ENCODE measurements at places on chromosomes 2 and 18.

DNA sequence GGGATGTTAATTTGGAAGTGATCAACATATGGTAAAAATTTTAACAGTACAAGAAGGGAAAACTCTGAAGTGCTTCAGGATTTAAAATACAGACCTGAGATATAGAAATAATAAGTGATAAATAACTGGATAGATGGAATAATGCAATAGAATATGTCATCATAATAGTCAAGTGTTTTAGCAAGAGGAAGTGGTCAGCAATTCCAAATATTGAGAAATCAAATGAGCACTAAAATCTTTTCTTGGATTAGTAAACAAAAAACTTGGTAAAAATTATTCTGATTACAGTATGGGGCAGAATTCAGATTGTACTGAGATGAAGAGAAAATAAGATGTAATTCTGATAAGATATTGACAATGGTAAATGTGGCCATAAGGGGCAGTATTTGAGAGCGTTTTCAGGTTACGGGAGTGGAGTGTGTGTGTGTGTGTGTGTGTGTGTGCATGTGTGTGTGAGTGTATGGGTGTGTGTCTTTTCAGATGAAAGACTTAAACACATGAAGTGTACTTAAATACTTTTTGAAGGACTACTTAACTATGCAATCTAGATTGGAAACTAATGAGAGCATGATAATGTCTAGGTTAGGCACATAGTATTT, 217.9 kb upstream of the ITGA4 start:
- no peak for DNase-seq

DNA sequence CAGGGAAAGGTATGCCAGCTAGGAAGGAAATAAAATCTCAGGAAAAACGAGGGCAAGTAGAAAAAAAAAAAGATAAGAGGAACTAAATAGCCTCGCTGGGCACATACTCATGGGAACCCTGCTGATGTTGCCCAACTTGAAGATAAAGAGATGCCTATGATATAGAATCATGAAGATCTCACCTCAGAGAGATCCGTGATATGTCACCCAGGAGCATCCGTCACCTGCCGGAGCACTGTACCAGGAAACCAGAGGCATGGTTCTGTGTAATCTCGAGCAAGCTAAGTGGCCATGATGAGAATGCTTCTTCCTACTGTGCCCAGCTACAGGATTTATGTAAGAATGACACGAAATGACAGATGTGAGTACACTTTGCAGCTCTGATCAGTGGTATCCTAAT, 40.0 kb downstream of the CYP1B1 start:
- no peak for DNase-seq

DNA sequence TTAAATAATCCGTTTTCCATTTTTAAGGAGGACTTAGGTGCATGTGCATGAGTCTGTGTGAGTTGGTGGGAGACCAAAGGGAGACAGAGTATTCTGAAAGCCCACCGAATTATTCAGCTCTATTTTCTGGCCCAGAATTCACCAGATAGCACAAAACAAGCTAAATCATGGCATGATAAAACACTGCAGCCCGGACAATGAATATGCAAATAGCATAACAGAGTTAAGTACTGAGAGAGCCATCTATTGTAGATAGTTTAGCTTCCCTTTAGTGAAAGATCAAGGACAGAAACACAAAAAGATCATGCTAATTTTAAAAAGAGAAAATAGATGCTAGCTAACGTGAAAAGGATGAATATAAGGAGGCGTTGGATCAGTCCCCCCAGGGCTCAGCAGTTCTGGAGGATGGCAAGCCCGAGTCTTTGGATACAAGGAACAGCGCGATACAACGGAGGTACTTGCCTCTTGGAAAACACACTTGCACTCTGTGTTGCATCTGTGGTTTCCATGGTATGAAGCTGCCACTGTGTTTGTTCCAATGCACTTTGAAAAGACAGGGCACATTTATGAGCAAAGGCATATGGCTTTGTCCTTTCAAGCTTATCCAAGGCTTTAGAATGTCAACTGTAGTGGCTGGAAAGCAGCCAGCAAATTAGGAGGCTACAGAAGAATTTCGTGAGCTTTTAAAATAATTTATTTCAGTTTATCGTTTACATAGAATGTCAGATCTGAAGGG, 119.9 kb downstream of the LYPD1 start:
- DNase-seq: no peak

- DNase-seq: peak; percentile 95
Observed at GRCh38 chr2:132438691-132439090, 22.1 kb downstream of the GPR39 start.

GRCh38 chr18:54117853-54118773, 106.4 kb downstream of the MBD2 start:
- no peak for DNase-seq

GRCh38 chr18:76437011-76437410, 58.0 kb downstream of the ZNF516 start:
- DNase-seq: no peak

GRCh38 chr2:112774536-112775285, 9.6 kb downstream of the IL1A start:
- no peak for DNase-seq

- DNase-seq: no peak
Observed at GRCh38 chr2:66237803-66238379, 197.0 kb upstream of the MEIS1 start.

GRCh38 chr18:3481696-3482210, 31.8 kb downstream of the TGIF1 start:
- DNase-seq: no peak

GRCh38 chr2:240730501-240731177, 39.0 kb downstream of the AQP12A start:
- no peak for DNase-seq

DNA sequence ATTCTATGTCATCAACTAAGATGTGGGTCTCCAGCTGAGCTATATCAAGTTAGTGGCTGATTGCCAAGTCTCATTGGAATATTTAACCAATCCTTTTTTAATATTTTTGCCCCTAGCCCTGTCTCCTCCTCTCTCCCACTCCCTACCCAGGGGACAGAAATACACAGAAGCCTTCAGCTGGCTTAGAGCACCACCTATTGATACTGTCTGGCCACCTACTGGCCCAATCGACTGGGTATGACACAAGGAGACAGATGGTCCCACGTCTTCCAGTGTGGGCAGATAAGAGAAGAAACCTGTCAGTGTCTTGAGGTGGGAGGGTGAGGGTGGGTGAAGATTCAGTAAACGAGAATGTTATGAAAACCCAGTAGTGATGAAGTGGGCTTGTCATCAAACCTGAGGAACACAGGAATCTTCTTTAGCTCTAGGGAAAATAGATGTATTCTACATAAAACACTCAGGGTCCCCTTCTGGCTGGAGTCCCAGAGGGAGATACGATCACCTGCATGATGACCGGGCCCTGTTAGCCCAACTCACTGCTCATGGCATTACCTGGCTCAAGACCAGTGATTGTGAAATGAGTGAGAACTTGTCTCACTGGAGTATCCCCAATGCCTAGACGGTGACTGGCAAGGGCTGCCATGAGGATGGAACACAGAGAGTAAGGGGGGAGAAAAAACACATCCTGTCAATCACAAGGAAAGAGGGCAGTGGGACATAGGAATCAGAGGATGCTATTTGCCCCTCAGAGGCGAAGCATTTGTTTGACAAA, 26.7 kb downstream of the POLR1A start:
- no peak for DNase-seq

DNA sequence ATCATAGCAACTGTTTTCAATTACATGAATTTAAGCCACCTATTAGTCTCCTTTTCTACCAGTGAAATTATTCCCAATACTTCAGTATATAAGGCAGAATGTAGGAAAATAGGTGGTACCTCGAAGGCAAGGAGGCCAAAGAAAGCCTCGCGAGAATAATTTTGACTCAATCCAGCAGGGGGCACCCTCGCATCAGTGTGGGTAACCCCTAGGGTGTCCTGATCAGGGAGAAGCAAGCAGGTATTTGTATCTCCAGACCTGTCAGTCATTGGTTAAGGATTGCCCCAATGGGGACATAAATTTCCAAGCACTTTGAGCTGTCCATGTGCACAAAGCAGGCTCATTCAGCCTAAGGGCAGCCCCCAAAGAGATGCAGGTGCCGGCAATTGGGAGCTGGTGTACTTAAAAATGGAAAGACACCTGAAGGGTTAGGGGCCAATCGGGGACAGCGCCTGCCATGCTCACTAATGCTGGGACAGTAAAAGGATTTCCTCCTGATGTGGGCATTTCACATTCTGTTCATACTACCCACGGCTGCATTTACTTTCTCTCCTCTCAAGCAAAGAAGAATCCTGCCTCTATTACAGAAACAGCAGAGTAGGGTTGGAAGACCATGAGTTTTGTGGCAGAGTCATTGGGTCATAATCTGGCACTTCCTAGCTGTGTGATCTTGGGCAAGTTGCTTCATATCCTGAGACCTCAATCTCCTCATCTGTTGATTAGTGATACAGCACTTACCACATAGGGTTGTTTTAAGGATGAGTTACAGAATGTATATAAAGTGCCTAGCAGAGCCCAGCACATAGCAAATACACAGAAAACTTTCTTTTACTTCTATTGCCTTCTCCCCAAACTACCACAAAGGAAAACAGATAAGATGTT, 136.1 kb downstream of the ICOS start:
- DNase-seq: no peak

- no peak for DNase-seq
Observed at GRCh38 chr2:172335736-172336135, 91.7 kb upstream of the ITGA6 start.

DNA sequence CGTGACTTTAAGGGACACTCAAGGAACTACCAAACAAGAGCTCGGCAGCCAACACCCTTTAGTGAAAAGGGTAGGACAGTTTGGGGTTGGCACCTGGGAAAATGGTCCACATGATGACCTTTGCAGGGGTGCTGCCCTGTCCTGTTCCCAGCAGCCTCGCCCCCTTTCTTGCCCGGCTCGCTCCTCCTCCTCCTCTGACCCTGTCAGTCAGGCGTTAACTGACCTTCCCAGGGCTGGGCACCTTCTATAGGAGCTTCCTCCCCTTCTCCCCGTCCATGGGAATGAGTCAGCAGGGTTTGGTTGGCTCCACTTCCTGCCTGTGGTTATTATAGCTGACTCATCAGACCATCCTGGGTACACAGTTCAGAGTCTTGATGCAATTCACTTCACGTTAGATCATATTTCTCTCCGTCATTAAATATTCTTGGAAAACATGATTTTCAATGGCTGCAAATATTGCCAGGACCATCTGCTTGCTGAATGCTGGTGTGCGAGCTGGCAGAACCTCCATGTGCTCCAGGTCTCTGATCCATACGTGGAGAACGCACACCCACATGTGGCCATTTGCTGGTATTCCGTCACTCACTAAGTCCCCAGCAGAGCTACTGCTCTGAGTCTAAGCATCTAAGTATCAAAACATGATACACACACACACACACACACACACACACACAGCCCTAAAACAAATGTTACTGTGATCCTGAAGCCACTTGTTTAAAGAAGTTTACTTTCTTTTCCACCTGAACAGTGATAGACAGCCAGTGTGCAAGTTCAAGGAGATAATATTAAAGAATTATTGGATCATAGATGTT, 185.0 kb downstream of the ANAPC1 start:
- peak; percentile 98 for DNase-seq

GRCh38 chr2:238750212-238750904, 97.5 kb upstream of the TWIST2 start:
- no peak for DNase-seq

DNA sequence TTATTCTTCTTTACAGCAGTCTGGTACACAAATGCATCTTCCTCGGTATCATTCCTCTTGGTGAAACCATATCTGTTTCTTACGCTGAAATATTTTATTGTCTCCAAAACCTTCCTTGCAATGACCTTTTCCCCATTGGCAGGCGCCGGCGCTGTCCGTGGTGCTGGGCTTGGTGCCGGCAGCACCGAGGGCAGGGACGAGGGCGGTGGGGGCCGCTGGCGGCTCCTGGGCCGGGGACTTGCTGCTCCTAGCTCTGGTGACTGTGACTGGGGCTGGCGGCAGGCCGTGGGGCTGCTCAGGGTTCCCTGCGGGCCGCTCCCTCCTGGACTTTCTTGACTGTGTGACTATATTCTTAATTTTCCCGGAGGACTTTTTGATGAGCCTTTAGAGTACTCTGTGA, 72.5 kb downstream of the GPR39 start:
- DNase-seq: no peak

- DNase-seq: no peak
Observed at GRCh38 chr2:217740756-217741155, 262.0 kb downstream of the TNS1 start.

- DNase-seq: no peak
Observed at GRCh38 chr2:128380961-128381938, 62.6 kb upstream of the HS6ST1 start.

- DNase-seq: no peak
Observed at GRCh38 chr18:67305466-67305865, 211.1 kb downstream of the DSEL start.

Data from RCC 7860 (cell line).